ENCODE measurements at places on chromosomes 13 and 19.

- no peak for DNase-seq
Observed at GRCh38 chr13:40637643-40638042, 28.8 kb downstream of the FOXO1 start.

- peak; percentile 30 for DNase-seq
Observed at GRCh38 chr19:16325161-16325527, 518 bp downstream of the KLF2 start.

DNA sequence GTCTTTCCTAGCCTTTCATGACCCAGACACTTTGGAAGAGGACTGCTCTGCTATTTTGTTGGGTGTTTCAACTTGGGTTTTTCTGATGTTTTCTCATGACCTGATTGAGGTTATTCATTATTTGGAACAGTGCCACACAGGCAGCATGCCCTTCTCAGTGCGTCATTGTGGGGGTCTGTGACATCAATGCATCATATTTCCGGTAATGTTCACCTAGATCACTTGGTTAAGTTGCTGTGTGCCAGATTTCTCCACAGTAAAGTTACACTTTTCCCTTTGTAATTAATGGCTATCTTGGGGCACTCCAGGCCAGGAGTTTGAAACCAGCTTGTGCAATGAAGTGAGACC lies 124.4 kb downstream of the SIPA1L3 start:
- no peak for DNase-seq

- DNase-seq = no peak
Observed at GRCh38 chr19:17061691-17062090, 13.6 kb downstream of the HAUS8 start.

DNA sequence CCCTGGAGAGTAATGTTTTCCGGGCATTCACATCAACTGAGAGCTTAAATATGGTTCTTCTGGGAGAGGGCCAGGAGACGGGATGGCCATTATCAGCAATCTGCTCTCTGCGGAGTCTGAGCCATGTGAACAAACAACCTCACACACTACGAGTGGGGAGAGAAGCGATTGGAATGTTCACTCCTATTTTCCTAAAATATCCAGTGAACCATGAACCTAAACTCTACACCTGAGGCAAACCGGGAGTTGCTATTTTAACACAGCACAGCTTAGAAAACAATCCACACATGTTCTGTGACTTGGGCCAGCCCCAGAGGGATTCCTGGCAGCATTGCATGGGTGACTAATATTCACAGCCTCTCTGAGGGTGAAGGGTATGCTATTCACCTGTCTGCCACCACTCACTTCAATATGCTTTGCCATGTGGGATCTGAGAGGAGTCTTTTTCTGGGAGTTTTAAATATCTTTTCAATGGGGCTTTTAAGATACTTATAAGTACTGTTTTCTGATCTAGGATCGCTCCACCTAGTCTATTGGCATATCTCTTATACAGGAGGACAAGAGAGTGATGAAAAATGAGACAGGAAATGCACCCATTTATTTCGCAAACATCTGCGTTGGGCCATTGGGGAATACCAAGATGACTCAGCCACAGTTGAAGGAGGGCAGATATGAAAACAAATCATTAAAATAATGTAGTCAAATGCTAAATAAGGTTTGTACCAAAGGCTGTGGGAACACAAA lies 72.6 kb upstream of the SERP2 start:
- DNase-seq = peak; percentile 24

GRCh38 chr19:47225746-47226425 lies 5.1 kb downstream of the BBC3 start:
- peak; percentile 83 for DNase-seq

DNA sequence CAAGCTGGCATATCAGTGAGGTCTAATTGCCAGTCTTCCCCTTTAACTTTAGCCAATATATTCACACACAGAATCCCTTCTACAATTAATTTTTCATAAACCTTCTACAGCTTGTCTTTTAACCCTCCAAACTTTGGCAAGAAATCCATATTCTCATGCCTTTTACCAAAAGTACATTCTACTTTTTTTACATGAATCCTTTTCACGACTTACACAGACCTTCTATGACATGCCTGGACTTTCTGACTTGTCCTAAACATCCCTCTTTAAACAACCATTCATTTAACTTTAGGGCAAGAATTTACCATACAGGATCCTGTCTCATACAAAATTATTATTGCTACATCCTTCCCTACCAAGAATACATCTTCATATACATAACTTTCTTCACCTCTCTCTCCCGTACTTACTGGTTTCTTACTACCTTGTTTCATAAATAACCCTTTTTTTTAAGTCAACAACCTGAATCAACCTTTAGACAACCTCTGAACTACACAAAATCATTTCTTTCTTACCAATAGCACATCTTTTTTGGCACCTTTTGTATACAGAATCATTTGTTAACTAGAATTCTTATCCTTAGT lies 23.5 kb downstream of the ZNF544 start:
- no peak for DNase-seq

GRCh38 chr13:28494778-28495537 lies at the start of gene FLT1:
Gene FLT1 (minus strand): TSS chr13:28495128. CDS start chr13:28494843, 285 bp downstream.
- peak; percentile 5 for DNase-seq

GRCh38 chr13:75996582-75996981 lies 360.5 kb downstream of the LMO7 start:
- no peak for DNase-seq

- DNase-seq = peak; percentile 30
Observed at GRCh38 chr19:7349961-7350711, 1.4 kb downstream of the ARHGEF18 start.

GRCh38 chr13:97120346-97120745 lies 101.8 kb upstream of the MBNL2 start:
- DNase-seq = no peak

DNA sequence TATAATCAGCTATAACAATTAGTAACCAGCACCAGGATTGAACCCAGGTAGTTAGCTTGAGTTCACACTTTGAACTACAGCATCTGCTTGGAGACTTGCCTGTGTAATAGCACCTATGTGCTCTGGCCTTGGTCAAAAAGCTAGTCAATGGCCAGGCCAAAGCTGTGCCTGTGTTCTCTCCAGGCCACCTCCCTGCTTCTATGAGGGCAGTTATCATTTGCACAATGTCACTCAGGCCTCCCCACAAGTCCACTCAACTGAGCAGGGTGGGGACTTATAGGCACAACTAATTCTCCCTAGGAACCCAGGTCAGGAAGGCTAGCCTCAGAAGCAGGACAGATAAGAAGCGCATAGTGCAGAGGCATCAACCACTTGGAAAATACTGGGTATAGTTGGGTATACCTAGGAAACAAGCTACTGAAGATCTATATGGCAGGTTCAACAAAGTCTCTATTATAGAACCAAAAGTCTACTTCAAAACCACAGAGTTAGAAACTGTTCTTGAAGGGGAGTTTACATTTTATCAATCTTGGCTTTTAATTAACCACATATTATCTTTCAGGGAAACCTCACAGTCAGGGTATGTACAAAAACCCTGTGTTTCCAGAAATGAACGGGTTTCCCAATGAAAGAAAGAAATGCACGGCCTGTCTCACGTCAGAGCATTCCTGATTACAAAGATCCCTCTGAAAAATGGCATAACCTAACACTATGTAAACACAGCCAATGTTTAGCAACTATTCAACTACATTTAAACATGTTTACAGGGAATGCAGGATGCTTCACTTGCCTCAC lies 140.9 kb downstream of the ABCC4 start:
- DNase-seq = no peak

DNA sequence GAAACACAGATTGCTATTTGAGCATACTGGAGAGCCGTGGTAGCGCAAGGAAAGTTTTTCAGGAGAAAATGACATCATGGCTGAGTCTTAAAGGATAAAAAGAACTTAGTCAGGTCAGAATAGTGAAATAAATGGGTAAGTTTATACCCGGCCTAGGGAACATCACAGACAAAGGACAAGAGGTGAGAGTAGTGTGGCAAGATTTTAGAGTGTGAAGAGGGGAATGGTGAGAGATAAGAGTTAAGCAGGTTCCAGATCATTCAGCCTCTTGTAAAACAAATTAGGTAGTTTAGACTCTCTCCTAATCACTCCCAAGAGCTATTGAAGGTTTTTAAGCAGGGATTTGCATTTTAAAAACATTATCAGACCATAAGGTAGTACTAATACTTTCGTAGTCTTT lies 116.0 kb upstream of the MAB21L1 start:
- no peak for DNase-seq

DNA sequence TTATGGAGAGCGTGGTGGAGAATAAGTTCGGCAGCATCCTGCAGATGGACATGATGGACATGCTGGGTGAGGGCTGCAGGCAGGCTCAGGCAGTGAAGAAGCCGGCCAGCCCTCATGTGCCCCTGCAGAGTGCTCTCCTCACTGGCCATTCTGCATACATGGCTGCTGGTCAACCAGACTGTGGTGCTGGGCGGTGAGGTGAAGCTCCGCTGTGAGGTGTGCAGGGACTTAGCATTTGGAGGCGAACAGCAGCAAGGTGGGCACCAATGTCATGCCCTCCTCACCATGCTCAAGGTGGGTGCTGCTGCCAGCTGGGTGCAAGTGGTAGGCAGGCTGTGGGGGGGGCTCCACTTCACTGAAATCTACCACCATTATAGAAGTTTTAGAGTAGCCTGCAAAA lies 5.7 kb upstream of the ZNF492 start:
- DNase-seq = no peak

- no peak for DNase-seq
Observed at GRCh38 chr19:44666852-44667556, 4.3 kb upstream of the CEACAM19 start.

DNA sequence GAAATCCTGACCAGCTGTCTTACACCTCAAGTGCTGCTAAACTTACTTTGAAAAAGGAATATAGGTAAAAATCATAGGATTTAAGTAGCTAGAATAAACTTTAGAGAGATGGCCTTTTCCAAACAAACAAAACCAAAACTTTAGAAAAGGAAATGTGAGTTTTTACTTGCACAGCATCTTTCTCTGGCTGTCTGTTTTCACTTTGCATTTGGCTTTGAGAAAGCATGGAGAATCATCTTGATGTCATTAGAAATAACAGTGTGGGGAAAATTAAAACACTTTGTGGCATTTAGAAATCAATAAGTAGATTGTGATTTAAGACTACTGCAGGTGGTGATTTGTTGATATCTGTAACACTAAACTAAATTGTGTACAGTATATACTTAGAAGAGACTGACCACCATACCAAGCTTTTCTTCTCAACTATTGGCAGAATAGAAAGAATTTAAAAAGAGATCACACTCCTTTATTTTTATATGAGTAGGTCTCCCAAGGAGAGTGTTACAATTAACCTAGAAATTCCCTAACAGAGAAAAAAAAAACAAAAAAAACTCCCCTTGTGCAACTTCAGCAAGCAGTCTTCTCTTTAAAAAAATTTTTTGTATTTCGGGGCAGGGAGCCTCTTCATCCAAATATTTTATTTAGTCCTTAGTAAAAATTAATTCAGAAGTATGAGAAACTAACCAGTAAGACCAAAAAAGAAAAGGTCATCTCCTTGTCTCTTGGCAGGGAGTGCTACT lies 6.1 kb downstream of the WDFY2 start:
- DNase-seq = no peak

GRCh38 chr19:13118424-13119193 lies 545 bp downstream of the NACC1 start:
- DNase-seq = no peak

DNA sequence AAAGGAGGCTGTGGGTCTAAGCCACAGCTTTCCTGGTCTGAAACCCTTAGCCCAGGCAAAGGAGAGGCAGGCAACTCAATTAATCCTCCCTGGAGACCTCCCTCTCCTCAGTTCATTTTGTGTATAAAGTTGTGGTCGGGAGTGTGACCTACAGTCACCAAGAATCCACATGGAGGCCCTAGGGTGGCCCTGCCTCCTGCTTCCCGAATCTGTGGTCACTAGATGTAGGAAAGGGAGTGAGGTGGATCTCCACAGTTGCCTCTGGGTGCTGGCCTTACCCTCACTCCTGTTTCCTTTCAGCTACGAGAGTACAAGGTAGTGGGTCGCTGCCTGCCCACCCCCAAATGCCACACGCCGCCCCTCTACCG lies 1.3 kb downstream of the RPL18A start:
- DNase-seq = no peak

- DNase-seq = no peak
Observed at GRCh38 chr19:4185413-4186086, 3.1 kb downstream of the ANKRD24 start.

GRCh38 chr19:45428384-45429231 lies 4.9 kb upstream of the ERCC1 start:
- DNase-seq = no peak

GRCh38 chr13:51047434-51048165 lies 63.5 kb downstream of the C13orf42 start:
- DNase-seq = no peak

GRCh38 chr19:48987323-48987722 lies 5.8 kb downstream of the GYS1 start:
- no peak for DNase-seq

GRCh38 chr13:47299304-47299703 lies 402.5 kb upstream of the HTR2A start:
- DNase-seq = no peak

DNA sequence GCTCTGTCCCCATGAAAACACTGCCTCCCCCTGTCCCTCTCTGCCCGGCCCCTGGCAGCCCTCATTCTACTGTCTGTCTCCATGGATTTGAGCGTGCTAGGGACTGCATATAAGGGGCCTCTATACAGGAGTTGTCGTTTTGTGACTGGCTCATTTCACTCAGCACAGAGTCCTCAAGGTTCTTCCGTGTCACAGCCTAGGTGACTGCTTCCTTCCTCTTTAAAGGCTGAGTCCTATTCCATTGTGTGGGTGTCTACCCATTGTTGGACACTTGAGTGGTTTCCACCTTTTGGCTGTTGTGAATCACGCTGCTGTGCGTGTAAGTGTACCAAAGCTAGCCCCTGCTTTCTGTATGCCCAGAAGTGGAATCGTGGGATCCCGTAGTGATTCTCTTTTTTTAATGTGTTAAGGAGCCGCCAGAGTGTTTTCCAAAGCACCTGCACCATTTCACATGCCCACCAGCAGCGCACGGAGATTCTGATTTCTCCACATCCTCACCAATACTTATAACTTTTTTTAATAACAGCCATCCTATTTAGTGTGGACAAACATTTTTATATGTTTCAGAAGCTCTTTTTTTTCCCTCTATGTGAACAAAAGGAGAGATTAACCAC lies 116.7 kb downstream of the COL4A2 start:
- DNase-seq = no peak

GRCh38 chr19:39296055-39296645 lies at the start of gene IFNL1:
Gene IFNL1 (plus strand): TSS chr19:39296407. CDS start chr19:39296422, 15 bp downstream.
- DNase-seq = no peak

GRCh38 chr13:43472339-43472738 lies 314.4 kb downstream of the ENOX1 start:
- no peak for DNase-seq

DNA sequence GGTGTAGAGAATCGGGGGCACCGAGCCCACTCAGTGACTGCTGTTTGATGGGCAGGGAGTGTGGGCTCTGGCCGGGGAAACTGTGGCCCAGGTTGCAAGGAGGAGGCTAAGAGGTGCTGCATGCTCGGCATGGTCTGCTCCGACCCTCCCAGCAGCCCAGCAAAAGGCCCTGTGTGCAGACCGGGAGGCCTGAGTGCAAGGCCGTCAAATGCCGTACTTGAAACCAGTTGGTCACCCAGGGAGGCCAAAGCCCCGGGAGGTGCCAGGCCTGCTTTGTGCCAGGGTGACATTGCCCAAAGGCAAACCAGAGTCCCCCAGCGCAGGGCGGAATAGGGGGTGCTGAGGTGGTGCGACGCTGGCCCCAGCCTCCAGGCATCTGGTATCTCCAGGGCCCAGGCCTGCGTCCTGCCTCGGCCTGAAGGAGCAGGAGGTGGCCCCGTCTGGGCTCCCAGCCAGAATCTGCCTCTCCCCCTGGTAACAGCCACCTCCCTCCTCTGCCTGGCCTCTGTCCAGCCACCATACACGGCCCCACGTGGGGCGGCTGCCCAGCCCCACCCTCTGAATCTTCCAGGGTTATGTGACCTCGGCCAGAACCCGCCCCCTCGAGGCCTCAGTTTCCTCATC lies 4.0 kb downstream of the PIK3R2 start:
- no peak for DNase-seq

- DNase-seq = no peak
Observed at GRCh38 chr13:21328836-21329477, 130.1 kb downstream of the ZDHHC20 start.

Data from stimulated activated CD4-positive, alpha-beta T cell treated with anti-CD3 and anti-CD28 coated beads, Interleukin-4, amount 100 ng/mL, for 24 hours (primary cell).